NK-92 treated with Interleukin-12 subunit alpha and Interleukin-12 subunit beta, amount 100 ng/mL, for 24 hours (cell line): ENCODE measurements at places on chromosomes 6 and 20.

GRCh38 chr20:50108556-50109235 lies 4.3 kb downstream of the UBE2V1 start:
- no peak for DNase-seq

- DNase-seq = no peak
These were observed 104.0 kb downstream of the MKKS start for GRCh38 chr20:10330071-10330470.

DNA sequence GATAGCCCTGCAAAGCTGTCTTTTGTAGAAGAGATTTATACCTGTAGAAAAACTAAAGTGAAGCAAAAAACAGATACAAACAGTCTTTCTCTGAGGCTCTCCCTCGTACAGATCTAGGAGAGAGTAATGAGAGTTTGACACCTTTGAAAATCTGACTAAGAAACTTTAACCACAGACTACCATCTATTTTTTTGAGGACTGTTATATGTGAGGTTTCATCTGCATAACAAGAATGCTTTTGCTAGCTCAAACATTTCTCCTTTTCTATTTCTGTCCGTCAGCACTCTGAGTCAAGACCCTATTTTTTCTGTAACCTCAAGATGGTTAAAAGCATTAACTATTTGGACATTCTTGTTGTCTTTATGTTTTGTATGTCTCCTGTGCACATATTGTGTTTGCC lies 193.0 kb downstream of the BTBD3 start:
- no peak for DNase-seq

GRCh38 chr20:3786126-3786484 lies 435 bp downstream of the CENPB start:
- DNase-seq = no peak

DNA sequence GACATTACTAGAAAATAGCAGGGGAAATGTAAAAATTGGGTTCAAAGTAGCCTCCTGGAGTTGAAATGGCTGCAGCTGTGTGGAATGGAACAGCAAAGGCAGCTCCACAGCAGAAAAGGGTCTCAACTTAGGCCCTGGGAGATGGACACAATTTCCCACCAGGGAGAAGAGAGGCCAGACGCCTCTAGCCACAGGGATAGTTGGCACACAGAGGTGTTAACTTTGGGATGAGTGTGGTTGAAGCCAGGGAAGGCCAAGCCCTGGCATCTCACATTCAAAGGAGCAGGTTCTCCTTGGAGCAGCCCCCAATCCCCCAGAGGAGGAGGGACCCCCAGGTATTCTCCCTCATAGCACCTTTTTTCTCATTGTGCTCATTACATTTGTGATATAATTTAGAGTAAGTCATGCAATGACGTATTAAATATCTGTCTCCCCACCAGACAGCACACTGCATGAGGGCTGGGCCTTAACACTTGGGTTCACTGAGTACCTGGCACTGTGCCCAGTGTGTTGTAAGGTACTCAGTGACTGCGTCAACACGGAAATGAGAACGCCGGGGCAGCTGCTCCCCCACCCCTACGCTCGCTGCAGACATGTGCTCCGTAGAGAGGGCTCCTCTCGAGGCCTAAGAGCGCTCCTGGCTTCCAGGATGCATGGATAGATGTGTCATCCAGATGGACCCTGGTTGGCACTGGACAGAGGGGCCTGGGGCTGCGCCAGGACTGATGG lies 76.0 kb upstream of the CD93 start:
- DNase-seq = no peak

DNA sequence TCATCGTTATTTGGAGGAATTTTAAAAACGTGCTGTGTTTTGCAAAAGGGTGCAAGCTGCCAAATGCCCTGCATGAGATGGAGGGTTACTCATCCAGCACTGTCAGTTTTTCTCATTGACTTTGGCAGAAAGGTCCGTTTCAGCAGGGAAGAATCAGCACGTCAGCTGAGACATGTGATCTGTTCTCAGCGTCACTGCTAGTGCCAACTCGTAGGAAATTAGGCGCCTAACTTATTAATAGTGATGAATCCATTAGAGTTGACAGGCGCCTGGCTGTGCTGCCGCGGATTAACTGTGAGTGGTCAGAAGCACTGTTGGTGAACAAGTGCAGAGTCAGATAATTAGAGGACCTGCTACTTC lies 175.5 kb upstream of the FOXQ1 start:
- no peak for DNase-seq

DNA sequence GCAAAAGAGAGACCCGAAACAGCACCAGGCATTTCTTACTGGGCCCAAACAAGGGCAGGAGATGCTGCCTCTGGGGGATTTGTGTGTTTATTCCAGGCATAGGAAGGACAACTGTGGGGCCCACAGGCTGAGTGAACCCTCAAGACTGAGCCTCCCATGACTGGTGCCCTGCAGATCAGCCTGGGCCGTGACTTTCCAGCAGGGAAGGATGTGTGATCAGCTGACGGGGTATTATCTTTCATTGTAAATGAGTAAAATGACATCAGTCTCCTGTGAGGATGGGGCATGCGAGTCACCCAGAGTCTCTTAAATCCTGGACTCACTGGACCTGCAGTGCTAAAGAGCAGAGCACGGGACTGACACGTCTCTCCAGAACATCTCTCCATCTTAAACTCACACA lies 3.9 kb upstream of the TEAD3 start:
- DNase-seq = no peak

- no peak for DNase-seq
These were observed 115.2 kb upstream of the AKIRIN2 start for GRCh38 chr6:87817183-87817582.

- peak; percentile 24 for DNase-seq
These were observed 2.4 kb upstream of the MCM3 start for GRCh38 chr6:52286798-52287432.

- no peak for DNase-seq
These were observed 82.7 kb downstream of the PSMG4 start for GRCh38 chr6:3341467-3341866.

GRCh38 chr6:122476131-122476530 lies 4.5 kb upstream of the SERINC1 start:
- DNase-seq = no peak

DNA sequence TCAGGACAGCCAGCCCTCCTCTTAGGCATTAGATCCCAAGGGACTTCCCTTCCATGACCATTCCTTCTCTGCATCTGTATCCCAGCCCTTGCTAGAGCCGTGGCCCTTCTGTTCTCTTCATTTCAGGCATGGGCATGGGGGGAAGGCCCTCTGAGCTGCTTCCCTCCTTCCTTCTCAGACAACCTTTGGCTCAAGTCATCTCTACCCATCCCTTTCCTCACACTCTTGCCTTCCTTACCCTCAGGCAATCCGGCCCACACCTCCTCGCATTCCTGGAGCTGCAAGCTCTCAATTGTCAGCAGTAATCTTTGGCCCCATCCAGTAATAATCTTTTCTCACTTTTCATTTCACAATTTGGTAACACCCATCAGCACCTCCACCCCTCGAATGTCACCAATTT lies 426.9 kb upstream of the JARID2 start:
- DNase-seq = no peak

- no peak for DNase-seq
These were observed 9.3 kb upstream of the KCNK15 start for GRCh38 chr20:44736170-44737021.

- no peak for DNase-seq
These were observed 24.0 kb upstream of the PHACTR3 start for GRCh38 chr20:59580146-59580946.

DNA sequence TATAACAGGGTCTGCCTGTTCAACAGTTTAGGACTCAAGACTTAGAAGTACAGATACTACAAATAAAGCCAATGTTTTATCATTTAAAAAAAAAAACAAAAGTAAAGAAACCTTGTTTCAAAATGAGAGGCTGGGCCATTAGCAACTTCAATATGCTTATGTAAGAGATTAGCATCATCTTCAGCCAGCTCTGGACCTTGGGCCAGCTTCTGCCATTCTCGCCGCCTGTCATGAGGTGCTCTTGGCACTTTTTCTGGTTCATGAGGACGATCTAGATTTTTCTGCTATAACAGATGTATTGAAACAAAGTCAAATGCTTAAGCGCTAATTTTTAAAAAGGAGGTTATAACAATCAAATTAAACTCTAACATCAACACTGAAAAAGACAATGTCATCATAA lies 74.2 kb downstream of the WASF1 start:
- DNase-seq = no peak

- no peak for DNase-seq
These were observed 40.3 kb downstream of the TRERF1 start for GRCh38 chr6:42411406-42411805.
